Activated CD4-positive, alpha-beta T cell treated with anti-CD3 and anti-CD28 coated beads, Interleukin-10, Interleukin-2, amounts not matched to agents 100 ng/mL and 50 ng/mL, durations not matched to agents 16 hours and 8 hours (primary cell): ENCODE measurements at places on chromosomes 5 and 9.

DNA sequence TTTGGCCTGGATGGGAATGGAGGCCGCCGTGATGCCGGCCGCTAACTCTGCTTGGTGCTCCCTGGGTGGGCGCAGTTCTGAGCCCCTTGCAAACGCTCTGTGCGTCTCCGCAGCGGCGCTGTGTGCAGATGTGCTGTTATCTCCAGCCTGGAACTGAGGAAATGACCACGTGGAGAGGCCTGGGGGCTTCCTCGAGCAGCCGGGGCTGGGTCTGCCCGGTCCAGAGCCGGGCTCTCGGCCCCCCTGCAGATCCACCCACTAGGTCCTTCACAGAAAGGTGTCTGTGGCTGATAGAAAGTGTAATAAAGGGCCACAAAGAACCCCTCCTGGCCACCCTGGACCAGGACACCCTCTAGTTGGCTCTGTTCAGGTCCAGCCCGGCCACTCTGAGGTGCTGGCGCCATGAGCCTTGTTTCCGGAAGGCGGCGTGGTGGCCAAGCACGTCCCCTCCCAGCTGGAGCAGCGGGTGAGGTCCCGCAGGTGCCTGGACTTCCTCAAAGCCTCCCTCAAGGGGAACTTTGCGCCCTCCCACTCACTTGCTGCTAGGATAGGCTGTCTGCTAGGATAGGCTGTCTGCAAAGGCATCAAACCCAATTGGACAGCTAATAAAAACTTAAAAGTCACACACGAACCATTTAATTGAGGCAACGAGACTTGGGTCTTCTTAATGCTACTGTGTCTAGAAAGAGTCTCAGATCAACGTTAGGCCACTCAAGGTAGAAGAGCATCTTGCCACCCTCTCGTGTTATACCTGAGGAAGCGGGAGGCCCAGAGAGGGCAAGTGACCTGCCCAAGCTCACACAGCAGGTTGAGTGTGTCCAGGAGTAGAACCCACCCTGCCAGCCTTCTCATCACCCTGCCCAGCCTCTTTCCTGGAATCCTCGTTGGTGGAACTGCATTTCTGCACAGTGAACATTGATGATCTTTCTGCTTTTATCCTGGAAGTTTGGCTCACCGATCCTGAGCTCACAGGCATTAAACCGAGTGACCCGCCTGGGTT is 109.3 kb upstream of the FCN2 start:
- DNase-seq, result no peak

- peak; percentile 93 for DNase-seq
Measured at GRCh38 chr9:131667576-131667975, 72.3 kb downstream of the RAPGEF1 start.

GRCh38 chr9:99013550-99013949 is 69.8 kb downstream of the COL15A1 start:
- peak; percentile 5 for DNase-seq

GRCh38 chr5:4405614-4406219 is 734.4 kb upstream of the ADAMTS16 start:
- no peak for DNase-seq

DNA sequence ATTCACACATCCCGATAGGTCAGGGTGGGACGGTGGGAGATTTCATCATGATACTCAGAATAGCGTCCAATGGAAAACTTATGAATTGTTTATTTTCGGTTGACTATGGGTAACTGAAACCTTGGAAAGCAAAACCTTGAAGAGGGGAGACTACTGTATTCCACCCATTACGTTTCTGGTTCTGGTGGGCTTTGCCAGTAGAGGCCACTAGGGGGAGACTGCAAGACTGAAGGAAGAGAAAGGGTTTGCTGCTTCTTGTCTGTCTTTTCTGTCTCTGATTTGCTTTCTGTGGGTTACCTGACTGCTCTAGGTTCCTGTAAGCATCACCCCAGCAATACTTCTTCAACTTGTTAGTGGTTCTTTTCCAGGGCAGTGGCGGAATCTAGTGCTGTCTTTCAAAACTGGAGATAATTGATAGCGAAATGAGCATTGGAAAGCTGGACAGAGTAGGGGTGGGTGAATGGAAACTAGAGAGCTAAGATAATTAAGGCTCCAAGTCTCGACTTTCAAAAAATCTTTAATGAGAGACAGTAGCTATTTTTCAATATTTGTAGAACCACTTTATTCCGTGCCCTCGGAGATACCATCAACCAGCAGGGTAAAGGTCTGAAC is 27.0 kb downstream of the GRIN3A start:
- DNase-seq, result peak; percentile 46

DNA sequence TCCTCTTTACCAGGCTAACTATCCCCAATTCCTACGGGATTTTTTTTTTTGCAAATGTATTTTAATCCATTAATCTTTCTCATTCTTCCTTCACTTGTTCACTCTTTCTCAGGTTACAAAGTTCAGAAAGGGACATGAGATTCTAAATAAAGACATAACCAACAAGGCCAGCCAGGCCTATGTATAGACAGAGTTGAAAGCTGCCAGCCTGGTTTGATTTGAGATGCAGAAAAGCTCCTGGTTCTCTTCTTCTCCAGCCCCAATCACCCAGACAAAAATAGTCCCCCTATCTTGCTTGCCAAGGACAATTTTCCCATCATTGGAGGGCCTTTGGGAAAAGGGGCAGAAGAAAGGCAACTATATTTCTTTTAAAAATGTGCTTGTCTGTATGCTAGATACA is 398.8 kb downstream of the NFIB start:
- DNase-seq, result no peak

DNA sequence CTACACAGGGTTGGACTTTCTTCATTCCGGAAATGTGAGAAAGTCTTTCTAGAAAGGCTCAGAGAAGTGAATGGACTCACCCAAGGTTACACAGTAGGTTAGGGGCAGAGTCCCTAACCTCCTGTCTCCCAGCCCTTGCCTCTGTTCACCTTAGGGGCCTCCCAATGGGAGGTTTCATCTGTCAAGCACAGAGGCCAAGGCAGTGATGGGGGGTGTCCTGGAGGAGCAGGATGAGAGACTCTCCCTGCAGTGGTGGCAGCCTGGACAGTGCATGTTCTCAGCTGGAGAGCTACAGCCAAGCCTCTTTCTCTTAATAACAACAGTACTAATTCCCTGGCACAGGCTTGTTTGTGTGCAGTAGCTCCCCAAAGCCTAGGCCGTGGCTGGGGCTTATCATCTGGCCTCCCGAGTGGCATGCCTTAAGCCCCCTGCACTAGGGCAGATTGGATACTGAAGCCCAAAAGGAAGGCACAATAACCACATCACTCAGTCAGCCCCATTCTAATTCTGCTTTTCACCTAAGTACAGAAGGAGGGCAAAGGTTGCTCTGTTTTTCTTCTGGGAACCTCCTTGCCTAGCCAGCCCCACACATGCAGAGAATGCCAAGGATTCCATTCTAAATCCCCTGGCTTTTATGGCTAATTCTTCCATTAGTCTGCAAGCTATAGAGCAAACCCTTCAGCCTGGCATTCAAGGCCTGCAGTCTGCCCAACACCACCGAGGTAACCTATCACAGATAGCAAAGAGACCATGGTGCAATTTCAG is 50.2 kb upstream of the XPA start:
- no peak for DNase-seq

DNA sequence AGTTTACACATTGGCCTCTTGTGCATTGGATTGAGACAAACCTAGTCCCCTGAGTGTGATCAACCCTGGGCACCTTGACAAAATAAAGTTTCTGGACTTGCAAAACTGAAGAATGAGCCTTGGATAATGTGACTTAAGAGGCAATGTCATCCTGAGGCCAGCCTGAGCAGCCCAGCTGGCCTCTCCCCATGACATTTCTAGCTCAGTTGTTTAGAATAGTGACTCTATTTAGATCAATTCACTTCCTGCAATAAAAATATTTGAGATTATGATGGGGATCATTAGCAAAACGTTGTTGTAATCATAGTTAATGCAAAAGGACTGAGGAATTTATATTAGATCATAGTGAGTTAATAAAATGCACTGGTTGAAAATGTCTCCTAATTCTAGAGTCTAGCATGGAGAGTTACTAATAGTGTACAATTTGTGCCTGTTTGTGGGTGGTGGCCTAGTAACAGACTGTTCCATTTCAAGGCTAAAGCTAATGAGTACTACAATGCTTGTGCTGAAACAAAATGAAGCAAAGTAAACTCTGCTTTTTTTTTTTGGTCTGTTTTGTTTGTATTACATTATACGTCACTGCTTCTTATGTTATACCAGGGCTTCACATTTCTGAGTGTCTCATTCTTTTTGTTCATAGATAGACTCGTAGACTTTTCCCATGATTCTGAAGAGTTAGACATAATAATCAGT is 10.9 kb upstream of the RHOBTB3 start:
- DNase-seq, result no peak

- DNase-seq, result no peak
Measured at GRCh38 chr9:71733176-71733575, 35.1 kb downstream of the CEMIP2 start.

- no peak for DNase-seq
Measured at GRCh38 chr9:132516911-132517310, 65.5 kb upstream of the BARHL1 start.
